Activated naive CD4-positive, alpha-beta T cell treated with anti-CD3 and anti-CD28 coated beads, Interleukin-2, amount 10 ng/mL, durations not matched to agents 7 days and 5 days (primary cell): ENCODE measurements at places on chromosomes 7 and 10.

DNA sequence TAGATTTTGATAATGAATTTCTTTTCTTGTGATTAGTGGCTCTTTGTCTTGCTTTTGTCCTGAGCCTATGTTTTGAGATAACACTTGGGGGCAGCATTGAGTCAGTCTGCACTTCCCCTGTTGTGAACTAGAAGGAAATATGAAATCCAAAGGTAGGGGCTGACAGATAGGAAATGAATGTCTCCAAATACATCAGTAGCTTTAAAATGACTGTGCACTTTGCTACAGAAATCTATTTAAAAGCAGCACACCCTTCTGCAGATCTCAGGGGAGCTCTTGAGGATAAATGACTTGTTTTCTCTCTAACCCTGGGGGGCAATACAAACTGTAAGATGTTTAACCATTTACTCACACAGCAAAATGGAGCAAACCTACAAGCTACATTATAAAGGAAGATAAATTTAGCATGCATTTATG, 176.0 kb upstream of the MYO3A start:
- peak; percentile 22 for DNase-seq
- H3K36me3 ChIP-seq, result no peaks in the 10 kb centered on the region
- no peaks in the 10 kb centered on the region for H3K27me3 ChIP-seq
- no peak overlapping the region for H3K4me3 ChIP-seq

DNA sequence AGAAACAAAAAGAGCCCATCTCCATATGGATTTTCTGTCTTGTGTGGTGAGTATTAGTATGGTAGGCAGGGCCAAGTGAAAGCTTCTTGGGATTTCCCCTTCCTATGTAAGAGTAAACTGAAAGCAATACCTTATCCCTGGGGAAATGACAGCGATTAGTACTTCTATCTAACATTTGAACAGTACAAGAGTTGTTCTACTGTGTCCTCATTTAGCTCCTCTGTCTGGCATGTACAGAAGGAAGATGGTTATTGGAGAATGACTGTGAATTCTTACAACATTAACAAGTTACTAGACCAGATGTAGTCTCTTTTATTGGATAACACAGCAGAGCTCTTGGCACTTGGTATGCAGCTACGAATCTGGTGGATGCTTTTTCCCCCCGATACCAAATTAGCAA, 17.9 kb upstream of the TRIL start:
- no peak overlapping the region for H3K4me3 ChIP-seq
- H3K36me3 ChIP-seq, result no peaks in the 10 kb centered on the region
- H3K4me1 ChIP-seq, result no peaks in the 10 kb centered on the region
- H3K27ac ChIP-seq, result no peak overlapping the region
- no peaks in the 10 kb centered on the region for H3K27me3 ChIP-seq
- no peak for DNase-seq

GRCh38 chr10:92702301-92702916, 12.7 kb downstream of the HHEX start:
- H3K27me3 ChIP-seq, result peaks cover 76% of the 10 kb centered on the region
- no peak overlapping the region for H3K4me3 ChIP-seq
- no peak overlapping the region for H3K27ac ChIP-seq
- H3K36me3 ChIP-seq, result no peaks in the 10 kb centered on the region

DNA sequence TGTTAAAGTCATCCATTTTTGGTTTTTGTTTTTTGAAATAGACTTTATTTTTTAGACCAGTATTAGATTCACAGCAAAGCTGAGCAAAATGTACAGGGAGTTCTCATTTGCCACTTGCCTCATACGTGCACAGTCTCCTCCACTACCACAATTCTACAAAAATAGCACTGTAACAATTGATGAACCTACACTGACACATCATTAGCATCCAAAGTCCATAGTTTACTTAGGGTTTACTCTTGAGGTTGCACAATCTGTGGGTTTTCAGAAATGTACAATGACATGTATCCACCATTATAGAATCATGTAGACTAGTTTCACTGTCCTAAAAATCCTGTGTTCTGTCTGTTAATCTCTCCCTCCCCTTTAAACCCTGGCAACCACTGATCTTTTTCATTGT, 125.8 kb upstream of the PDSS1 start:
- H3K4me3 ChIP-seq, result no peak overlapping the region
- peaks cover 51% of the 10 kb centered on the region for H3K36me3 ChIP-seq
- DNase-seq, result no peak
- H3K4me1 ChIP-seq, result peaks cover 6% of the 10 kb centered on the region
- no peaks in the 10 kb centered on the region for H3K27me3 ChIP-seq
- no peak overlapping the region for H3K27ac ChIP-seq

- no peak for DNase-seq
- H3K4me3 ChIP-seq, result no peak overlapping the region
- H3K27me3 ChIP-seq, result peaks cover 9% of the 10 kb centered on the region
- no peaks in the 10 kb centered on the region for H3K36me3 ChIP-seq
- H3K27ac ChIP-seq, result no peak overlapping the region
- H3K4me1 ChIP-seq, result no peaks in the 10 kb centered on the region
These were observed 110.2 kb upstream of the GDF10 start for GRCh38 chr10:47189802-47190201.

DNA sequence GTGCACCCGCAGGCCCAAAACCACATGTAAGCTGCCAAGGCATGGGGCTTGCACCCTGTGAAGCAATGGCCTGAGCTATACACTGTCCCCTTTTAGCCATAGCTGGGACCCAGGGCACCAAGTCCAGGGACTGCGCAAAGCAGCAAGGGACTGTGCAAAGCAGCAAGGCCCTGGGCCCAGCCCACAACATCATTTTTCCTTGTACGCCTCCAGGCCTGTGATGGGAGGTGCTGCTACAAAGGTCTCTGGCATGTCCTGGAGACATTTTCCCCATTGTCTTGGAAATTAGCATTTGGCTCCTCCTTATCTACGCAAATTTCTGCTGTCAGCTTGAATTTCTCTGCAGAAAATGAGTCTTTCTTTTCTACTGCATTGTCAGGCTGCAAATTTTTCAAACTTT, 24.8 kb downstream of the ARHGAP19 start:
- H3K4me3 ChIP-seq, result no peak overlapping the region
- H3K36me3 ChIP-seq, result peaks cover 29% of the 10 kb centered on the region
- DNase-seq, result no peak
- H3K27ac ChIP-seq, result no peak overlapping the region
- H3K4me1 ChIP-seq, result no peaks in the 10 kb centered on the region

GRCh38 chr7:142894985-142895593, 9.5 kb upstream of the TRPV6 start:
- H3K4me1 ChIP-seq, result no peaks in the 10 kb centered on the region
- no peaks in the 10 kb centered on the region for H3K36me3 ChIP-seq
- no peak overlapping the region for H3K4me3 ChIP-seq
- H3K27ac ChIP-seq, result no peak overlapping the region
- DNase-seq, result no peak

DNA sequence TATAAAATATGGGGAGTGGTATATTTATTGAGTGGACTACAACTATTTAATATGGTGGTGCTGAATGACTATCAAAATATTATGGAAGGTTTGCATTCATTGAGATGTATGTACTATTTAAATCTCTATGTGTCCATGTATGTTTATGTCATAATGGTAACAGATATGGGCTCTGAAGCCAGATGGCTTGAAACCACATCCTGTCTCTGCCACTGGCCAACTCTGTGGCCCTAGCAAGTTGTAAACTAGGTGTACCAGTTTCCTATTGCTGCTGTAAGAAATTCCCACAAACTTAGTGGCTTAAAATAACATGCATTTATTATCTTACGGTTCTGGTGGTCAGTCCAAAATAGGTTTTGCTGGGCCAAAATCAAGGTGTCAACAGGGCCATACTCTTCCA, 198.1 kb upstream of the NFE2L3 start:
- H3K4me1 ChIP-seq, result peaks cover 20% of the 10 kb centered on the region
- H3K27ac ChIP-seq, result no peak overlapping the region
- DNase-seq, result no peak
- no peak overlapping the region for H3K4me3 ChIP-seq
- peaks cover 4% of the 10 kb centered on the region for H3K36me3 ChIP-seq

DNA sequence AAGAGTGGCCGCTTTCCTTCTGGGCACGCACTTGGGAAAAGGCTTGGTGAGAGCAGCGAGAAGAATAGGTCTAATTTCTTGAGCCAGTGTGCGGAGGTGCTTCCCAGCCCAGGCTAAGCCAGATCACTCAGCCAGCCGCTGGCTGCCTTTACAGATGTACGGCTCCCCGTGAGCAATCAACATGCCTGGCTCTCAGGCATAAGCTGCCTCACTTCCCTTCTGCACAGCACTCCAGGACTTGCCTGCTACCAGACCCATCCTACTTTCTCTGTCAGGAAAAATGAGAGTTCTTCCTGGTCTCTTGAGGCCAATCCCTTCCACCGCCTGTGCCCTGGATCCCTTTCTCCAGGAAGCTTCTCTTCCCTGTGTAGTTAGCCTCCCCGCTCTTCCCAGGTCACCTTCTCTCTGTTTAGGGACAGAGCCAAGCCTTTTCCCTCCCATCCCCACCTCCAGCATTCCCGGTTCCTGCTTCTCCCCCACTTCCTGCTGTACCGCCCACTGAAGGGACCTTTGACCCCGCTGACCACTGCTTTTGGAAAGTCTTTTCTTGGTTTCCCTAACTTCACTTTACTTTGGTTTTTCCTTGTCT, 1.1 kb upstream of the ACTR3C start:
- H3K36me3 ChIP-seq, result peaks cover 58% of the 10 kb centered on the region
- no peak for DNase-seq
- peaks cover 46% of the 10 kb centered on the region for H3K4me1 ChIP-seq
- H3K27me3 ChIP-seq, result no peaks in the 10 kb centered on the region
- H3K4me3 ChIP-seq, result peak overlapping the region; percentile 92

- no peaks in the 10 kb centered on the region for H3K27me3 ChIP-seq
- DNase-seq, result peak; percentile 25
- H3K4me3 ChIP-seq, result no peak overlapping the region
- H3K4me1 ChIP-seq, result peaks cover 46% of the 10 kb centered on the region
- H3K27ac ChIP-seq, result peak overlapping the region; percentile 82
These were observed 214.0 kb downstream of the MDFIC start for GRCh38 chr7:115135769-115136410.

- no peaks in the 10 kb centered on the region for H3K27me3 ChIP-seq
- peak overlapping the region; percentile 87 for H3K27ac ChIP-seq
- H3K4me1 ChIP-seq, result peaks cover 74% of the 10 kb centered on the region
- no peak for DNase-seq
- peaks cover 11% of the 10 kb centered on the region for H3K36me3 ChIP-seq
- no peak overlapping the region for H3K4me3 ChIP-seq
These were observed 164.7 kb upstream of the KLF6 start for GRCh38 chr10:3949711-3950110.

- H3K36me3 ChIP-seq, result no peaks in the 10 kb centered on the region
- peak overlapping the region; percentile 56 for H3K27ac ChIP-seq
- DNase-seq, result no peak
These were observed 10.8 kb downstream of the ANTXRL start for GRCh38 chr10:46297406-46298204.
